ENCODE measurements at places on chromosomes 13 and 19. TPM values are rescaled to one million over a fixed set of nuclear protein-coding genes. Genes with fewer than 3 reads are reported as not detected.

The MAN2B1 gene
- total RNA-seq = 41.2 TPM

The ZNF730 gene
- total RNA-seq = 2.7 TPM

The FLT3LG gene
- total RNA-seq = 7.0 TPM

The COL4A2 gene
- 138 TPM for total RNA-seq

The KRTDAP gene
- not detected for total RNA-seq

The PRODH2 gene
- not detected for total RNA-seq

The FFAR2 gene
- not detected for total RNA-seq

The FKRP gene
- 11.0 TPM for total RNA-seq

The RETN gene
- not detected for total RNA-seq

The TPRX1 gene
- not detected for total RNA-seq

The SIGLEC14 gene
- not detected for total RNA-seq

The DNAJC15 gene
- 8.8 TPM for total RNA-seq

The CD22 gene
- total RNA-seq = 1.4 TPM

The KCNC3 gene
- not detected for total RNA-seq

The ENOX1 gene
- 9.6 TPM for total RNA-seq

The INAFM1 gene
- 1.5 TPM for total RNA-seq

The CRX gene
- not detected for total RNA-seq

The ZNF529 gene
- total RNA-seq = 7.3 TPM

The WASF3 gene
- 9.9 TPM for total RNA-seq

The LRRC4B gene
- under 0.01 TPM for total RNA-seq

The OR7A10 gene
- total RNA-seq = not detected

The PSG11 gene
- total RNA-seq = not detected

The SSC5D gene
- 9.2 TPM for total RNA-seq

The ZNF100 gene
- total RNA-seq = 3.7 TPM

The EBI3 gene
- not detected for total RNA-seq

The CEACAM7 gene
- total RNA-seq = not detected

The LIG1 gene
- 34.9 TPM for total RNA-seq

The STOML3 gene
- not detected for total RNA-seq

The KLF5 gene
- total RNA-seq = 0.73 TPM

The ZNF536 gene
- total RNA-seq = not detected

The LILRA1 gene
- not detected for total RNA-seq
